Stomach (tissue), 19 donors: ENCODE measurements at places on chromosomes 5 and 9. TPM values are rescaled to one million over a fixed set of nuclear protein-coding genes. Genes with fewer than 3 reads are reported as not detected.

OBP2A gene
- total RNA-seq = not detected

C5orf52 gene
- not detected for total RNA-seq

GRXCR2 gene
- not detected for total RNA-seq

SLC23A1 gene
- total RNA-seq = not detected
